Femur (tissue), 1 donor: ENCODE measurements at places on chromosomes 3 and 15.
A peak's percentile ranks its signal among the peaks of the same experiment; 100 is the strongest.

DNA sequence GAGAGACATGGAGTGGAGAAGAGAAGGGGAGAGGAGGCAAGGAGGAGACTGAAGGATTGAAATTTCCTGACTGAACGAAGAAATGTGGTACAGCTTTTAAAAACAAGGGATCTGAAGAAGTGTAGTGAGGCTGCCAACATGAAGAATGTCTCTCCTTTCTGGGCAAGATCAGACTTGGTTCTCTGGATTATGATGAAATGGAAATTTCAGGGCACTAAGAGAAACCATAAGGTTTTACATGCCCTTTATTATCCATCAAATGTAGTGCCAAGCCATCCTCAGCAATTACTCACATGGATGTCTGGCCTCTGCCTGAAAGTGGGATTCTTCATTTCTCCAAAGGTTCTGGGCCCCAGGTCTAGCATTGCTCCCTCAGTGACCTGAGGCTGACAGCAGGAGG is 77.6 kb upstream of the CCDC80 start:
- DNase-seq: no peak

DNA sequence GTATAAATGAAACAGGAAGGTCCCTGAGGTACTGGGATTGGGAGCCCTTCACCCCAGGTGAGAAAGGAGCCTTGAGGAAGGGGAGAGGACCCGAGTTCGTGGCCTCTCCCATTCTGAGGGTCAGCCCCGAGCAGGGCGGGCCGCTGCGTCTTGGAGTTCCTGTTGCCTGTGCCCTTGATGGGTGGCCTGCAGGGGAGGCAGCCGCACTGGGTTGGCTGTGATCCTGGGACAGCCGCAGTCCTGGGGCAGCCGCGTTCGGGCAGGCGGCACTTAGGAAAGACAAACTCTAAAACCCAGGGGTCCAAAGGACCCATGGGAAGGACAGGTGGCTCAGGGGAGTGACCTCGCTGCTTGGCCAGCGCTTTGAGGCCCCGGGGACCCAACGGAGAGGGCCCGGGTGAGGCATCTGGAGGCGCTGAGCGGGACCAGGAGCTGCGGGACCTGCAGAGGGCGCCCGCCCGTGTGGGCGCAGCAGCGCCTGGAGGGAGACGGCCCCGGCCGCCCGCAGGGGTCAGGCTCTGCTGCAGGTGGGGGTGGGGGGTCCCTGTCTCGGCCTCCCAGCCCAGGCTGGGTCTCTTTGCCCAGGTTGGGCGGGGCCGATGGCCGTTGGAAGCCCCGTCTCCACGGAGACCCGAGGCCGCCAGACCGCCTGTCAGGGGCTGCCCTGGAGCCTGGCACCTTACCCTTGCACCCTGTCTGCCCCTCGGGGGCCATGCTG is 65.1 kb downstream of the HMCES start:
- peak; percentile 51 for DNase-seq

DNA sequence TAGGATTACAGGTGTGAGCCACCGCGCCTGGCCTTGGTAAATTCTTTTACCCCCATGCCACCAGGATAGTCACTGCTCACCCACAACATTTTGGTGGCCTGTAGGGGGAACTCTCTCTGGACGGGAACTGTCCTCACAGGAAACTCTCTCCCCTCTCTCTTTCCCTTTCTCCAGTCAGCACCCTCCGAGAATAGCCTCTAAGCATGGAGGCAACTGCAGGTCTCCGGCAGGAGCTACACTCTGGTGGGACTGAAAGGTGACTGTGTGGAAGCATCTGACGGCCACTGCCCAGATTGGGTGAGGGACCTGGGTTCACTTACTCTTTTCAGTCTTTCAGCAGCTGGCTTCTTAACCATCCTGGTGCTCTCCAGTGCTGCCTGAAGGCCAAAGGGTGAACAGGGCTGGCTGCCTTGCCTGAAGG is 21.3 kb downstream of the TRANK1 start:
- DNase-seq: no peak

- no peak for DNase-seq
Observed at GRCh38 chr3:163776743-163777142, 1301.6 kb downstream of the SI start.
